ENCODE measurements at places on chromosomes 16 and 17.

DNA sequence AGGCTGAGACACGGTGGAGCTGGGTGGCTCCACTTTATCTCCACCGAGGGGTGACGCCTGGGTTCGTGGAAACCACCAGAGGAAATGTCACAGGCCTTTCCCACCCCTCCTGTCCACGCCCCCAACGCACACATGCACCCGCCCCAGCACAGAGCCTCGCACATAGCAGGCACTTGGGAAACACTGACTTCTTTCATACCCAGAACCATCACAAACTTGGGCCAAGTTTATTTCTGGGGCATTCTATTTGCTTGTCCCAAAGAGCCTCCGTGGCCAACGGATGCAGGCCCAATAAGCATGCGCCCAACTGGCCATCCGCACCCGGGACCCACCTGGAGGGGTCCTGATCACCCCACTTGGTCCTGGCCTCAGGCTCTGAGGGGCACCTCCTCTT, 3.3 kb downstream of the BCAR1 start:
- no peak for DNase-seq

GRCh38 chr17:47803751-47804150, 17.8 kb downstream of the OSBPL7 start:
- DNase-seq, result no peak

- DNase-seq, result no peak
These were observed 817.9 kb upstream of the SOX9 start for GRCh38 chr17:71302721-71303549.

DNA sequence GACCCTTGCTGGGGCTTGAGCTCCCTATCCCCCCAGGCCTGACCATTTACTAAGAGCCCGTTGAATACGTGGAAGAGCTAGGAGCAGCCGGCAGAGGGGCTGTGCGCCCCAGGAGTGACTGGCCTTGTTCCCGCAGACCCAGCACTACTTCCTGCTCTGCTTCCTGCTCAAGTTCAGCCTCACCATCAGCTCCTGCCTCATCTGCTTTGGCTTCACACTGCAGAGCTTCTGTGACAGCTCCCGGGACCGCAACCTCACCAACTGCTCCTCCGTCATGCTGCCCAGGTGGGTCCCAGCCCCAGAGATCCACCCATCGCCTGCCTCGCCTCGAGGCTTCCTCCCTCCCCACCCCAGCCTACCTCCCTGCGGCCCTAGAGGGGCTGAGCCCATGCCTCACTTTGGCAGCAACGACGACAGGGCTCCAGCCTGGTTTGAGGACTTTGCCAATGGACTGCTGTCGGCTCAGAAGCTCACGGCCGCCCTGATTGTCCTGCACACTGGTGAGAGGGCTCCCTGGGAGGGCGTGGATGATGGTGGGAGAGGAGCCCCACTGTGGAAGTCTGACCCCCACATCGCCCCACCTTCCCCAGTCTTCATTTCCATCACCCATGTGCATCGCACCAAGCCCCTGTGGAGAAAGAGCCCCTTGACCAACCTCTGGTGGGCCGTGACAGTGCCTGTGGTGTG, 17.2 kb downstream of the CASKIN2 start:
- no peak for DNase-seq

Data from cortex of kidney (tissue), 1 donor.